Upper lobe of right lung (tissue), 1 donor: ENCODE measurements at places on chromosomes 6 and 20.

- DNase-seq = no peak
Measured at GRCh38 chr6:21163110-21163837, 430.3 kb upstream of the SOX4 start.

GRCh38 chr6:52598123-52598823, 21.4 kb upstream of the TRAM2 start:
- DNase-seq = no peak

- no peak for DNase-seq
Measured at GRCh38 chr20:61895016-61895415, 170.7 kb downstream of the TAF4 start.

DNA sequence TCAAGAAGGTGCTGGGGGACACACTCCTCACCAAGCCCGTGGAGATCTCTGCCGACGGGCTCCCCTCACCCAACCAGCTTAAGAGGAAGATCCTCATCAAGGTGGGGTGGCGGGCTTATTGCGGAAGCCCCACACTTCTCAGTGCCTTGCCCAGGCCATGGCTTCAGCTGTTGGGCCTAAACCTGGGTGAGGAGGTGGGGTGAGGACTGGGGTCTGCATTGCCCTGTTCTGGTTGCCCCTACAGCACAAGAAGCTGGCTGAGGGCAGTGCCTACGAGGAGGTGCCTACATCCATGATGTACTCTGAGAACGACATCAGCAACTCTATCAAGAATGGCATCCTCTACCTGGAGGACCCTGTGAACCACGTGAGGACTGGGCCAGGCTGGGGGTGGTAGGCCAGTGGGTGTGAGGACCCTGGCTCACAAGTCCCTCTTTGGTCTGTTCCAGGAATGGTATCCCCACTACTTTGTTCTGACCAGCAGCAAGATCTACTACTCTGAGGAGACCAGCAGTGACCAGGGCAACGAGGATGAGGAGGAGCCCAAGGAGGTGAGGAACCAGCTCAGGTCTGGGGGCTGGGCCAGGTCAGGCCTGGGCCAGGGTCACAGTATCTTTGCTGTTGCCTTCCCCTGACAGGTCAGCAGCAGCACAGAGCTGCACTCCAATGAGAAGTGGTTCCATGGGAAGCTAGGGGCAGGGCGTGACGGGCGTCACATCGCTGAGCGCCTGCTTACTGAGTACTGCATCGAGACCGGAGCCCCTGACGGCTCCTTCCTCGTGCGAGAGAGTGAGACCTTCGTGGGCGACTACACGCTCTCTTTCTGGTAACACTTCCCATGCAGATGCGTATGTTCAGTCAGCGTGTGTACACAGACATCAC, 27.9 kb downstream of the PLCG1 start:
- peak; percentile 47 for DNase-seq

GRCh38 chr6:85285114-85285513, 164.8 kb upstream of the NT5E start:
- DNase-seq = no peak

DNA sequence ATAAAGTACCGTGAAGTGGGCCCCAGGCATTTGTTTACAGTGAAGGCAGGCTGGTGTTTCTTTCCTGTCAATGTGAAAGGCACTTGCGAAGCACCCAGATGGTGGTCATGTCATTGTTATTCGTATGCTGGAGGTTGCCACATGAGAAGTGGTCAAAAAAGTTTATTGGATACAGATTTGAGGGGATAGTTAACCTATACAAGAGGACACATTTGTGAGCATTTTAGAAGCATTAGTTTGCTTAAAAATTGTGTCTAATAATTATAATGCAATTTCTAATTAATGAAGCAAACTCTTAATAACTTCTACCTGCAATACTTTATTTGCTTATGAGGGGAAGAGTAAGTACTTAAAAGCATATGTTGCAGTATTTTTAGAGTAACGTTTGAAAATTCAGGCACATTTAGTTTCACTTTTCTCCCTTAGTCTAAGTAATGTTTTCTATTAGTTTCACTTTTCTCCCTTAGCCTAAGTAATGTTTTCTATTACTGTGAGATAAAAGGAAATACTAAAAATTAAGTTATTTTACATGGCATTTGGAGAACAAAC, 120.7 kb upstream of the CLDN20 start:
- DNase-seq = no peak

GRCh38 chr20:32834972-32835371, 15.2 kb downstream of the MAPRE1 start:
- no peak for DNase-seq

GRCh38 chr6:29847871-29848630, 20.4 kb downstream of the HLA-G start:
- peak; percentile 90 for DNase-seq

DNA sequence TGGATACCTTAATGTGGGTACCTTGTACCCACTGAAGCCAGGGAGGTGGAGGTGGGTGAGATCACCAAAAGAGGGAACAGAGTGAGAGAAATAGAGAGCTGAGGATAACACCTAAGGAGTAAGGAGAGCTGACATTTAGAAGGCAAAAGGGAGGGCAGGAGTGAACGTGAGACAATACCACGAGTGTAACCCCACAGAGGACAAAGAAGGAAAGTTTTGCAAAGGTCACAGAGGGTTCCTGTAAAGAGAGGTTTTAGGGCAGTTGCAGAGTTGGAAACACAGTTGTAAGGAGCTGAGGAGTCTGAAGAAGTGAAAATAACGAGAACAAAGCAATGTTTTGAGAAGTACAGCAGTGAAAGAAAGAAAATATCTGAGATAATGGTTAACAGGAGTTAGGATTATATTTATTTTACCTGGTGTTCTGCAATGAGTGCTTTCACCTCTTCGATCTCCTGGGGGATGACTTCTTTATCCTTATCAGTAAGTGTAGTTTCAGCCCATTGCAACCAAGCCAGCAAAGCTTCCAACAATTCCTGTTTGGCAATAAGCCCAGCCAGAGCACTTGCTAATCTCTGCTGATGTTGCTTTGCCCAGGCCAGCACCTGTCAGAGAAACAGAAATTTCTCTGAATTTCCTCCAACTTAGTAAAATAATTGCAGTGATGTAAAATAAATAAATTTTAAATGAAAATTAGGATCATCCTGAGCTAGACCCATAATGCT, 166.8 kb downstream of the DST start:
- DNase-seq = no peak

- DNase-seq = no peak
Measured at GRCh38 chr6:130829333-130829910, 2.2 kb downstream of the SMLR1 start.

- DNase-seq = no peak
Measured at GRCh38 chr20:62210496-62210855, 9.6 kb downstream of the HRH3 start.

- no peak for DNase-seq
Measured at GRCh38 chr6:90401933-90402830, 105.5 kb upstream of the BACH2 start.

GRCh38 chr6:141426400-141426980, 706.2 kb upstream of the GJE1 start:
- DNase-seq = no peak

DNA sequence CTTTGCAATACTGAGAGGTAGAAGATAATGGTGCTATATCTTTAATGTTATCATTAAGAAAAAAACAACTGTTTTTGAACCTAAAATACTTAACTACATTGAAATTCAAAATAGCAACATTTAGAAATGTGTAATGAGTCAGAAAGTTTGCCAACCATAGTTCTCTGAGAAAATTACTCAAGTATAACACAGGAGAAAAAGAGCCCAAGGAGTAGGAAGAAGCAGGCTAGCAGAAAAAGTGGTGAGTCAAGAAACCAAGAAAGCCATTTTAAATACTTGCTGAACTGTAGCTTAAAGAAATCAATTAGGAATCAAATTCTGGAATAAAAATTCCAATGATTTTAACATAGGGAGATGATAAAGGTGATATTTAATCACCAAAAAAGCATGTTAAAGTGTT, 181.0 kb upstream of the RSPO3 start:
- DNase-seq = no peak

DNA sequence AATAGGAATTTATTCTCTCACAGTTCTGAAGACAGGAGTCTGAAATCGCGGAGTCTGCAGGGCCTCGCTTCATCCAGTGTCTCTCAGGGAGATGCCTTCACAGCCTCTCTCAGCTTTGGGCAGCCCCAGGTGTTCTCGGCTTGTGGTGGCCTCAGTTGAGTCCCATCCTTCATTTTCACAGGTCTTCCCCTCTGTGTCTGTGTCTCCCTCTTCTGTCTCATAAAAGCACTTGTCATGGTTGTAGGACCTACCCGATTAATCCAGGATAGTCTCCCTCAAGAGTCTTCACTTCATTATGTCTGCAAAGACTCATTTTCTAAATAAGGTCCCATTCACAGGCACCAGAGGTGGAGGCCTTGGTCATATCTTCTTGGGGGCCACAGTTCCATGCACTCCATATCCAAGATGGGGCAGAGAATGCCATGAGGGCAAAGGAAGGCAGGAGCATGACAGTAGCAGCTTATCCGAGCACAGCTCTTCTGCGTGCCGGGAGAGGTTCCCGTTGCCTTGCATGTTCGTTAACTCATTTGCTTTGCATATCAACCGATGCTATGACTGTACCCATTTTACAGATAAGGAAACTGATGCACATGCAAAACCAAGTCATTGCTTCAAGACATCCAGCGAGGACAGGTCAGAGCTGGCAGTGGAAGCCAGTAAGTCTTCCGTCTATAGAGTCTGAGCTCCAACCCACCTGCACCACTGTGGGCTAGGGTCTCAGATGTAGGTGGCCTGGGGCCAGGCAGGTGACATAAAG, 363.8 kb upstream of the SULF2 start:
- no peak for DNase-seq

DNA sequence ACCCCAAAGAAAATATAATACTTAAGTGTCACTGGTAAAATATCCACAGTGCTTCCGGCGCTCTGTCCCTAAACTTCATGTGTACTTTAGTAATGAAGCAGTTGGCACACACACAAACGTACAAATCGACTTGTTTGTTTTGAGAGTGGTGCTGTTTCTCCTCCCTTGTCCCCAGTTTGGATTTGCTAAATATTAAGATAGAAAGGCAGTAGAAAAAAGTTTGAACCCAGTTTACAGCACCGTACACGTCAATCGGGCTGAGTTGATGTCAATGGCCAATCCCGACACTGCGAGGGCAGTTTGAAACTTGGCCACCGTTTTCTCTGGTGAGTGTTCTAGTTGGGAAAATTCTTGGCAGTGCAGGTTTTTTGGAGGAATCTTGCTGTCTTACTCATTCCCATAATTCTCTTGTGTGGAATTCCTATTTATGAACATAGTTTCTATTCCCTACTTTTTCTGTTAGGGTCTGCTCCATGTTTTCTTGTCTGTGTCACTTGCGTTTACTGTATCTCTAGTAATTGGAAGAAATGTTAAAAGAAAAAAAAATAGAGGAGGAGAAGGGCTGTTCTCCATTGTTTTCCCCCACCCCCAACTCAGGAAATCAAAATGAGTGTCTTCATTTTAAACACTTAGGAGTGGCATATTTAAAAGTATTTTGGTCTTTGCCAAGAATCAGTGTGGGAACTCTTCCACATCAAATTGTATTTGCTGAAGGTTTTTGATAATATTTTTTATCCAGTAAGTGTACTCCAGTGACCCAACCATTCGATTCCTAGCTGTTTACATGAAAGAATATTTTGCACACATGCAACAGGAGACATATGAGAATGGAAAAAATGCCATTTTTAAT, 72.3 kb downstream of the OR2B2 start:
- DNase-seq = no peak

DNA sequence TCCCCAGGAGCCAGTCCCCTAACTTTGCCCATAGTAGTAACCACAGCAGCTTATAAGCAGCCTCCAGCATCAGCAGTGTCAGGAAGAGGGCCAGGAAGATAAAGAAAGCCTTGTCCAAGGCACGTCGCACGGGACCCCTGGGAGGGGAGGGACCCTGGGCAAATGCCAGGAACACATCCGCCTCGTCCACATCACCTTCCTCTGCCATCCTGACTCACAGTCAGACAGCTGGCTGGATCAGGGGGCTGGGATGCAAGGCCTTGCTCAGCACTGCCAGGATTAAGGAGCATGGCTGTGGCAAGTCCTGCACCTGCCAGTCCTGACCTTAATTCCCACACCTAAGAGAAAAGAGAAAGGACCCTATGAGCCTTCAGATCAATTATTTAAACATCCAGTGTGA, 11.5 kb upstream of the ZBTB22 start:
- DNase-seq = no peak

- no peak for DNase-seq
Measured at GRCh38 chr6:163324688-163325389, 89.7 kb upstream of the QKI start.

DNA sequence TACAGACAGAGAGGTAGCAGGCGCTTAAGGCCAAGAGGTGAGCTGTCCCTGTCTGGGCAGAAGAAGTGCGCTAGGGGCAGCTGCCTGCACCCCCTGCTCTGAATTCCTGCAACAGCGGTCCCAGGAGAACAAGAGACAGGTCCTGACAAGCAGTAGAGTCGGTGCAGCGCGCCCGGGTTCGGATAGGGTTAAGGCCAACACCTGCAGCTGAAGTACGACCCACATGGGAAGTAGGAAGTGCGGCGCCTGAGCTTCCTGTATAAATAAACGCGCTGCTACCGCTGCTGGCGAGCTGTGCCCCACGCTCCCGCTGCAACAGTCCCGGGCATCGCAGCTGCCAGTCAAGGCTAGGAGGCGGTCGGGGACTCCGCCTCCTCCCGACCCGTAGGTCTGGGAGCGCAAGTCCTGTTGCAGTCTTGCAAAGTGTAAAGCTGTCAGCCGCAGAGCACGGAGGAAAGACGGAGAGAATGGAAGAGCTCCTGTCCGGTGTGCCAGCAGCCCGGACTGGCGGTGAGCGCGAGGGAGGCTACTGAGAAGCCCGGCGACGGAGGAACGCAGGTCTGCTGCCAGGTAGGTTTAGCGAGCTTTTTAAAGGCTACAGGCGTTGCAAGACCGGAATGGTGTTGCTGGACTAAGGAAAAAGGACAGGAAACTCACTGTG, at the start of gene RNF144B:
RNF144B (plus strand) TSS at position 290 of the 661 bp plus-strand sequence. CDS start 12,185 bp downstream, outside the sequence.
- peak; percentile 96 for DNase-seq

DNA sequence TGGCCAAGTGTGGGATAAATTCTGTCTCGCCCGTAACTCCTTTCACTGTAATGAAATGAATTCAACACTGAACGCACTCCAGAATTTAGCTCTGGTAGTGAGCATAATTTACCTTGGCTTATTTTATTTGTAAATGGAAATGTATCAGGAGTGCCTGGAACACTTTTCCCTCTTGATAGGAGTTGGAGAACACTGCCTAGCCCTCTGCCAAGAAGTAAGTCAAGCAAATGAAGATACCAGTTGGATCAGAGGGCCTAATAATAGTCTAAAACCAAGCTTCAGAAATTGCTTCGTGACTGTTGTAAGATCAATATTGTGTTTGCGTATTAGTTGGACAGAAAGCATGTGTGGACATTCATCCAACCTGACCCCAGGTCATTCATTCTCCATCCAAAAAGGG, 64.6 kb upstream of the TPD52L1 start:
- DNase-seq = no peak

DNA sequence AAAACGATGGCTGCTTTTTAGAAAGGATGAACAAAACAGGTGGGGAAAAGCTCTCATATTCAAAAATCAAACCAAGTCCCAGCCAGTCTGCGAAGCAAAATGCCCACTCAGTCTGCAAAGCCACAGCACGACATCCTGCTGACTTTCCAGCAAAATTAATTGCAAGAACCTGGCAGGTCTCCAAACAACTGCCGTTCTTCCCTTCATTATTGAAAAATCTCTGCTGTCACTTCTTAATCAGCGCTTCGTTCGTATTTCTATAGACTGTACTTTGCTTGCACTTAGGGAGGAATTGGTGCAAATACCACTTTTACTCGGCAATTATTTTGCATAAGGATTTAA, 222.4 kb downstream of the CBLN4 start:
- DNase-seq = no peak
